Hindlimb muscle (tissue), 1 donor: ENCODE measurements at places on chromosomes 1 and 21. TPM values are rescaled to one million over a fixed set of nuclear protein-coding genes. Genes with fewer than 3 reads are reported as not detected.

- peak; percentile 8 for DNase-seq
These were observed 28.9 kb downstream of the ODR4 start for GRCh38 chr1:186404454-186405051.

GRCh38 chr21:31879911-31880310 lies 7.1 kb downstream of the HUNK start:
- no peak for DNase-seq

DNA sequence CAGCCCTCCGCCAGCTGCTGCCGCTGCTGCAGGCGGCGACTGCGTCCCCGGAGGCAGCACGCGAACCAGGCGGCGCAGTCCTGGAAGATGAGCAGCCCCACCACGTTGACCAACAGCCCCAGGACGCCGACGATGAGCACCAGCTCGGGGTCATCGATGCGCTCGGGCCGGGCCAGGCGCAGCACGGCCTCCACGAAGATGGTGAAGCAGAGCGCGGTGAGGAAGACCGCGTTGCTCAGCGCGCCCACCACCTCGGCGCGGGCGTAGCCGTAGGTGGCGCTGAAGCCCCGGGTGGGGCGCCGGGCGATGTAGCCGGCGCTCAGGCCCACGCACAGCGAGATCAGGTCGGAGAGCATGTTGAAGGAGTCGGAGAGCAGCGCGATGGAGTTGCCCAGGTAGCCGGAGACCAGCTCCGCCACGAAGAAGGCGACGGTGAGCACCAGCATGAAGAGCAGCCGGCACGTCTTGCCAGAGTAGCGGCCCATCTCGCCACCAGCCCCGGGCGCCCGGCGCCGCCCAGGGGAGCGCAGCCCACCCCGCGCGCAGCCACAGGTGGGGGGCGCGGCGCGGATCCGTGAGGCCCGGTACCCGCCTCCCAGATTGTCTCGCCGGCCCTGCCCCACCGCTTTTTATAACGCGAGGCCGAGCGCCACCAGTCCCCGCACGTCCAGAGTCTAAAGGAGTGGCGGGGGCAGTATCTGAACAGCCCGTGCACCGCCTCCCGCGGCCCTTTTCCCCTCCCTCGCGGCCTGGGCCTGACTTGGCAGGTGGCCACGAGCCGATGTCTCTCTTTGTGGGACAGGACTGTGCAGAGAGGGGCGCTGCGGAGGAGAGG lies at the start of gene SLC30A10:
TSS of gene SLC30A10 (minus strand) at position 602 of the 835 bp plus-strand sequence. CDS start at position 485, 117 bp downstream.
- no peak for DNase-seq

- DNase-seq, result no peak
These were observed 563.9 kb upstream of the NR5A2 start for GRCh38 chr1:199463521-199464127.

- no peak for DNase-seq
These were observed 16.1 kb downstream of the TMEM201 start for GRCh38 chr1:9604836-9605235.

DNA sequence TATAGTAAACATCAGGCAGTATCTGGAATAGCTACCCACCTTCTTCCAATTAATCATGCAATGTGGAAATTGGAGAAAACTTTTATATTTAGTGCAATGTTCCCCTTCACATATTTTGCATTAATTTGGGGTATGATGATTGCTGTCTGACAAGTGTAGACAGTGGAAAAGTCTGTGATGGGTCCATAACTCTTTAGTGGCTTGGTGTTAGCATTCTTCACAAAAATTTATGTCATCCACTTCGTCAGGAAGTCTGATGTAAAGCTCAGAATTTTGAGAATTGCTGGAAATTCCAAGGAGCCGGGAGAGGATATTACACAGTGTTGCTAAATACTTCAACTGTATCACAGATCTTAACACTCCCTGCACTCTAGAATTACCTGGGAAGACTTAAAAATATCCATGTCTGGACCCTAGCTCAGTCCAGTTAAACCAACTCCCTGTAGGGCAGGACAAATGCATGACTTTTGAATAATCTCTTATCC lies 549.7 kb upstream of the PLXNA2 start:
- DNase-seq, result no peak

GRCh38 chr1:186672596-186672995 lies 7.6 kb downstream of the PTGS2 start:
- no peak for DNase-seq

DNA sequence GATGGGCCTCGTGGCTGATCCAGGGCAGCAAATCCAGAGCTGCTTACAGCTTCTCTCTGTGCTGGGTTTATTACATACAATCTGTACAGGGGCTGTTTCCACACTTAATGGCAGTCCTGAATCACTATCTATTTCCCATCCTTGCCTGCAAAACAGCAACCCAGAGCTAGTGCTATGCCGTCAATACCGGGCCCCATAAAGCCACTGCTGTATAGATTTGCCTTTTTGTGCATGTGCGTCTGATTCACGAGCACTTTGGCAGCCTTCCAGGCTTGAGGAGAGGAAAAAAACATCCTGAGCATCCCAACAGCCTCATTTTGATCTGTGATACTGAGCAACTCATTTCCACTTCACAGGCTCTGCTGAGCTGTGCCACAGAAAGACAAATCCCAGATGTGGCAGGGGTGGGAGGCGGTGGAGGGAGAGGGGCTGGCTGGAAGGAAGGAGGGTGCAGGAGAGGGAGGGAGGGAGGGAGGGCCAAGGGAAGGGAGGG lies 65.2 kb upstream of the TARBP1 start:
- peak; percentile 91 for DNase-seq

Gene SLFNL1
- polyA plus RNA-seq, result 0.68 TPM

Gene HHAT
- 4.6 TPM for polyA plus RNA-seq

Gene GBP1
- polyA plus RNA-seq, result 10.1 TPM

Gene TUFT1
- polyA plus RNA-seq, result 8.8 TPM

Gene CD52
- polyA plus RNA-seq, result 2.2 TPM
